Stimulated activated CD4-positive, alpha-beta T cell treated with anti-CD3 and anti-CD28 coated beads, Interleukin-15, amount 100 ng/mL, for 1 hour (primary cell): ENCODE measurements at places on chromosomes 11 and 22.

GRCh38 chr11:132959693-132960092 lies 572.6 kb downstream of the OPCML start:
- DNase-seq, result no peak

DNA sequence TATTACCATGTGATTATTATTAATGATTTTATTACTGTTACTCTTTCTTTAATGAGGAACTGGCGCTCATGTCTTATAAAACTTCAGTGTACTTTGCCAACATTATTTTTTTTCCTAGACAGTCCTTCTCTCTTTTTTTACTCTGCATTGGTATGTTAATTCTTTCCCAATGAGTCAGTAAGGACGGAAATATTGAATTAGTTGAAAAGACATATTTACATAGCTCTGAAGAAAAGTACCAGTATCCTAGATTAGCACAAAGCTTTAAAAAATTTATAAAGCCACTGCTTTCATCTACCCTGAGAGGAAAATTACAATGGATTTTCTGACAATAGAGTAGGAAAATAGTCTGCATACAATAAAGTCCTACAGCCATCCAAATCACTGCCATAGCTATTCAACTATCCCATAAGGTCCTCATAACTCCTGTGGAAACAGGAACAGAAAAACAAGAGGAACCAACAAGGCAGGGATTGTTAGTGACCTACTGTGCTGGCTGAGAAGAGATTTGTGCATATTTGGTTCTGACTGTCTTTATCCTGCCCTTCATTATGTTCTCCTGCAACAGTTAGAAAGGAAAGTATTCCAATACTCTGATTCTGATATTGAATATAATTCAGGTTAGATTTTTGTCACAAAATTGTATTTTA lies 314.4 kb downstream of the AASDHPPT start:
- DNase-seq, result no peak

DNA sequence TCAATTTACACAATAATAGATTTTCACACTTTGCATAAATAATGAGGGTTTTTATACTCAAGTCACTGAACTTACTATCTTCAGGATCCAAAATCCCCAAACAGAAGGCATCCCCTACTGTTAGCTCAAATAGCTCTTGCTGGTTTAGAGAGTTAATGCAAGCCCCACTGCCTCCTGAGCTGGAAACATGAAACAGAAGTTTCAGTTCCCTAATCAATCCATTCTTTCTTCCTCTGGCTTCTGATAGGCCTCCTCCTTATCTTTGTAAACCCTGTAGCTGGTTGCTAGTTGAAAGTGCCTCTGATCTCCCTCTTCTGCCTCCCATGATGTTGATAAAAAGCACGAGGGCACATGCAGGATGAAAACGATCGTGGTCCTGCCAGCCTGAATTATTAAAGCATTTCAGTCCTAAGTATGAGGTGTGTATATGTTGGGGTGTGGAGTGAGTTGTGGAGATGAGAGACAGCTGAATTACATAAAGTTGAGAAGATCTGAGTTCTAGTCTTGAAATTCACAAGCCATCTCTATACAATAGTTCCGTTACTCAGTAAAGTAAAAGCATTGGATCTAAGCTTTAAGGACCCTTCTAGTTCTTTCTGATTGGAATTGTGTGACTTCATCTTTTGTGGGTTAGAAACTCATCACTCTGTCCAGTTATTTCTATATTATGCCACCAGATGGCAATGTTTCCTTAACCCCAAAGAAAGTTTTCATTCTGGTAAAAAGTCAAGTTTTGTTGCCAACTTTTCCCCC lies 35.0 kb upstream of the EHF start:
- DNase-seq, result no peak

GRCh38 chr22:24201681-24202614 lies 20.7 kb downstream of the SUSD2 start:
- DNase-seq, result no peak
